Activated T-helper 1 cell treated with anti-CD3 and anti-CD28 coated beads, Interleukin-2, amount 50 U/mL, for 16 hours (primary cell): ENCODE measurements at places on chromosomes 7 and 10.
A peak's percentile ranks its signal among the peaks of the same experiment; 100 is the strongest.

GRCh38 chr10:88088441-88089340 is 225.3 kb downstream of the PTEN start:
- no peak for DNase-seq

- no peak for DNase-seq
Observed at GRCh38 chr7:155752756-155753445, 59.4 kb downstream of the SHH start.

GRCh38 chr7:117808910-117809705 is 64.1 kb downstream of the CTTNBP2 start:
- DNase-seq, result no peak

- no peak for DNase-seq
Observed at GRCh38 chr10:48330269-48330668, 23.8 kb downstream of the MAPK8 start.

DNA sequence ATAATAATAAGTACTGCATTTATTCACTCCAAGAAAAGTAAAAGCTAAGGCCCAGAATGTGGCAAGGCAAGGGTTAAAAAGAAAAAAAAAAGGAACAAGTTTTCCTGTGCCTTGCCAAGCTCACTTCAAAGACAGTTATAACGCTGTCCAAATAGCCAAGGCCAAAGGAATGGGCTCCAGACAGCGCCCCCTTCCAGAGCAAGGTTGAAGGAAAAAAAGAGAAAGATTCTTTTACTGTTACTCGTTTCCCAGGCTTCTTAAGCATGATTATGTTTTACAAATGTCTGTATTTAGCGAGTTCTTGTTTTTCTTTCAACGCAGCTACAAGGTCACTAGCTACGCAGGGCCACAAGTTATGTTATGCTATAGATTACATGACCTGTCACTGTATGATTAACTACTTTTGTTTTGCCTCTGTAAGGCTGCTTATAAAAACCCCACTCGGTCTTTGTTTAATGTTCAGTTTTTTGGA is 9.1 kb upstream of the EIF4H start:
- DNase-seq, result no peak

DNA sequence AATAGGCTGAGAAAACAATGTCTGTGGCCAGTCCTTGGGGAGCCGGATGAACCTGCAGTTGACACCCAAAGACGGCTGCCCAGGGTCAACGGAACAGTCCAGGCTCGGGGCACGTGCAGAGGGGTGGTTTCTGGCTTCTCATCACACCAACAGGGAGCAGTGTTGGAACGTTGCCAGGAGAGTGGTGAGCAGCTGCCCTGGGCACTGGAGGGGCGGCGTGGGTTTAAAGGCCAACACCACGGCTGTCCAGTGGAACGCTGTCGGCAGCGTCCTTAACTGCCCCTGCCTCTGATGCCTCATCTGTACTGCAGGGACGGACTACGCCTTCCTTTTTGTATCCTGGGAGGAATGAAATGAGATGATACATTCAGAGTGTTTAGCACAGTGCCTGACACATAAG is 19.8 kb downstream of the JCAD start:
- no peak for DNase-seq

GRCh38 chr10:113965683-113966082 is 78.0 kb upstream of the ADRB1 start:
- no peak for DNase-seq

DNA sequence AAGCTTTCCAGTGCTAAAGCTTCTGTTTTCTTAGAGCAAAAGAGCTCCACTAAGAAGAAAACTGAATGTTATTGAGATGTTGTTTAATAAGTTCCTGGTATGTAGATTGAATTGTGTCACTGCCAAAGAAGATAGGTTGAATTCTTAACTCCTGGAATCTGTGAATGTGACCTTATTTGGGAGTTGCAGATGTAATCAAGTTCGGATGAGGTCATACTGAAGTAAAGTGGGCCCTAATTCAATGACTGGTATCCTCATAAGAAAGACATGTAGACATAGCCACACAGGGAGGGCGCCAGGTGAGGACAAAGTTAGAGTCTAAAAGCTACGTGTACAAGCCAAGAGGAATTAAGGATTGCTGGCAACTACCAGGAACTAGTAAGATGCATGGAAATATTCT is 732.1 kb upstream of the C7orf33 start:
- no peak for DNase-seq

DNA sequence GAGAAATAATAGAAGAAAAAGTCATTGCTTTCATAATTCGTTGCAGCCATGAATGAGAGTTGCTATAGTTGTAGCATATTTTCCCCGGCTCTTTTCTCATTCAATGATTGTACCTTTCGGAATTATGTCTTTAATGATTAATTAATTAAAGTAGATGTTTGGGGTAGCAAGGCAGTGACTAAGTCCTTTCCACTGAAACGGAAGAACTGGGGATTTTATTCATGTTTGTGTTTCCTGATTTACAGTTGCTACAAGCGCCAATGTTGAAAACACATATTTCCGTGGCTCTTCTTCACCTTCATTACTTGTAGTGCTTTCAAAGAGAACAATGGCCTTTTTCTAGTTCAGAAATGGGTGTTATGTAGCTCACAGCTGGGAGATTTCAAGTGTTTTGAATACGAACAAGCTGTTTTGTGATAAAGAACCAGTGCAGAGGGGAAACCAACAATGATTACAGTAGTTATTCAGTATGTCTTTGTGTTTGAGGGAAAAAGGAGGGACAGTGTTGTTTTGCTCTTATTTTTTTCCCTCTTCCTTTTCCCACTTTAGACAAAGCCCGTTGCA is 153.5 kb downstream of the NSUN6 start:
- no peak for DNase-seq

DNA sequence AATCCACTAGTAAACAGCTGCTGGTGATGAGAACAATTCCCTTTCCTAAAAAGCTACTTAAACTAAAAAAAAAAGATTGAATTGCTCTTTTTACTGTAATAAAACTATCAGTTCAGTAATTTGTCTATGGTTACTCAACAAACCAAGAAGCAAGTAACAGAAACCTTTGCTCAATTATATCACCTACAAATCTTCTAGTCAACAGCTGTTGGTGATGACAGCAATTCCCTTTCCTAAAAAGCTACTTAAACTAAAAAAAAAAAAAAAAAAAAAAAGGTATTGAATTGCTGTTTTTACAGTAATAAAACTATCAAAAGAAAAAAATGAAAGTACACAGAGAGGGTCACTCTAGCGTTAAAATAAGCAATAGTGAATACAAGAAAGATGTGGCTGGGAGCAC is 158.1 kb downstream of the CTNNA3 start:
- DNase-seq, result no peak

DNA sequence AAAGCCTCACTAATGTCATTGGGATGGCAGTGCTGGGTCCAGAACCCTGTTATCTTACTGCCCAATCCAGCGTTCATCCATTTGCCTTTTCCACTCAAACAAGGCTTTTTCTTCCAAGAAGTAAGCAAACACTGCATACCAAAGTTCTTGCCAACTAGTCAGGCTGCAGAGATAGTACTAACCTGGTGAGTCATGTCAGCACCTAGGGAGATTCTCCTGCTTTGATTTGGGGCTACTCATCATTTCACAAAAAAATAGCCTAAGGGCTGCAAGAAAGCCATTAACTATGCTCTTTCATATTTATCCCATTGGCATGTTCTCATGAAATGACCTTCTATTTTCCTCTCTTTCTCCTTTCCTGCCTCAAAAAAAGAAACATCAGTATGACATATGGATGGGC is 142.6 kb downstream of the TWIST1 start:
- DNase-seq, result no peak

DNA sequence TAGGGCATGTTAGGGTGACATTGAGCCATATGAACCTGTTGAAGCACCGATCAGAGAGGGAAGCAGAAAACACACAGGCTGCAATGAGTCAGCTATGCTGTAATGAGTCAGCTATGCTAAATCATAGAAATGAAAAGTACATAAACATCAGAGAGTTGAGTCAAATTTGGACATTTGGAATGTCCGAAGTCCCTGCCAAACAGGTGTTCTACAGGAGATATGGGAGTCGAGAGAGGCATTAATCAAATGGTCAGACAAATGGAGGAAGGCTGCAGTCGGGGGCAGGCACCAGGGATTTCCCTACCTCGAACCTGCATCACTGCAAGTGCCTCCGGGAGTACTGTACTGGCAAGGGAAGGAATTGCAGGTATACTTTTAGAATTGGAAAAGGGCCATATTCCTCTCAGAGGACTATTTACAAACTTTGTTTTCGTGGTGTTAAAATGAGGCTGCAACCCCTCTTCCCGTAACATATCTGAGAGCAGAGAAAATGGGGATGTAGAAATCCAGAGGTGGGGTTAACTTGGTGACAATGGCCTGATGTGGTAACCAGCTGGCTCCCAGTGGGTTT is 8.8 kb upstream of the ZC3HAV1 start:
- no peak for DNase-seq

GRCh38 chr10:30490289-30491000 is 56.5 kb downstream of the MAP3K8 start:
- DNase-seq, result no peak

DNA sequence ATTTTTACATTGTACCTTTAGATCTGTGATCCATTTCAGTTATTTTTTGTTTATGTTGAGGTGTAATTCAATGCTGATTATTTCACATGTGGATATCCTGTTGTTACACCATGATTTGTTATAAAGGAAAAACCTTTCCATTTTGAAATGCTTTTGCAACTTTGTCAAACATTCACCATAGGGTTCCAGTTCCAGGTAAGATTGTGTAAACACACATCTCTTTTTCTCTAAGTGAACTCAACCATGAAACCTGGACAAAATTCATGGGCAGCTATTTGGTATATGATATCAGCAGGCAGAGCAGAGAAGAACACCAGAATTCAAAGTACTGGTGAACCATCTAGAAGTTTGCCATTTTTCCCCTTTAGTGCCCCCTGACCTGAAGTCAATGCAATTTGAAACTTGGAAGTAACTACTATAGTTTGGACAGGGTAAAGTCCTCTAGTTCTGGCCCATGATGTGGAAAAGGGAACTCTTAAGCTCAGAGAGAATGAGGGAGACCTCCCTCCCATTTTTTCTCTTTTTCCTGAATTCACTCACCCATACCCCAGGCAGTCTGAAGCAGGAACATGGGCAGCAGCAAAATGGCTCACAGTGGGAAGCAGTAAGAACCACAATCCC is 446.1 kb downstream of the ATRNL1 start:
- no peak for DNase-seq

DNA sequence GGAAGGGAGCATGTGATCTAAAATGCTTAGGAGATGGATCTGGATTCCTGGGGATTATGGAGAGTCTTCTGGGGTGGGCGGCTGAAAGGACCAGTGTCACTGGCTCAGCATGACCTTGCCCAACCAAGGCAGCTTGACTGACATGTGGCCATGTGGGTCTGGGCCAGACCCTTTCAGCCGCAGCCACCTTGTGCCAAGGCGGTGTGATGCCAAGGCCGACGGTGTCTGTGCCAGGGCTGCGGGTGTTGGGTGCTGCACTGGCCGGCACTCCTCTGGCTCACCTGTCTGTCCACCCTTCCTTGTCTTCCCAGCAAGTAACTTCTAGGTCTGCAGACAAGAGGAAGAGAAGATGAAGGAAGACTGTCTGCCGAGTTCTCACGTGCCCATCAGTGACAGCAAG is 8.8 kb downstream of the DEPP1 start:
- DNase-seq, result no peak

DNA sequence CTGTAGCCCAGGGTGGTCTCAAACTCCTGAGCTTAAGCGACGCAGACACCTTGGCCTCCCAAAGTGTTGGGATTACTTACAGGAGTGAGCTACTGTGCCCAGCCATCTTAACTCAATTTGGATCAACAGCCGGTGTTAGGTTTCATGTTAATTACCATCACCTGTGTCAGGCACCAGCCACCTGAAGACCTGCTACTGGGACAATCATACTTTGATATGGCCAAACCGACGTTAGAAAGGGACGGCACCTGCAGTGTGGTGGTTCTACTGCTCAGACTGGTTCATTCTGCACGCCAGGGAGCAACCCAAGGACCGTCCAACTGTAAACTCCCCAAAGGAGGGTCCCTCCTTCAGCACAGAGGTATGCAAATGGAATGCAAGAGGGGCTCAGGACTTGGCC is 74.2 kb upstream of the CYTH3 start:
- no peak for DNase-seq

GRCh38 chr7:5528815-5529442 is 105.3 kb upstream of the TNRC18 start:
- DNase-seq, result no peak

- no peak for DNase-seq
Observed at GRCh38 chr7:71019706-71020105, 112.2 kb upstream of the GALNT17 start.

- peak; percentile 42 for DNase-seq
Observed at GRCh38 chr7:101542527-101543241, 86.4 kb downstream of the MYL10 start.

DNA sequence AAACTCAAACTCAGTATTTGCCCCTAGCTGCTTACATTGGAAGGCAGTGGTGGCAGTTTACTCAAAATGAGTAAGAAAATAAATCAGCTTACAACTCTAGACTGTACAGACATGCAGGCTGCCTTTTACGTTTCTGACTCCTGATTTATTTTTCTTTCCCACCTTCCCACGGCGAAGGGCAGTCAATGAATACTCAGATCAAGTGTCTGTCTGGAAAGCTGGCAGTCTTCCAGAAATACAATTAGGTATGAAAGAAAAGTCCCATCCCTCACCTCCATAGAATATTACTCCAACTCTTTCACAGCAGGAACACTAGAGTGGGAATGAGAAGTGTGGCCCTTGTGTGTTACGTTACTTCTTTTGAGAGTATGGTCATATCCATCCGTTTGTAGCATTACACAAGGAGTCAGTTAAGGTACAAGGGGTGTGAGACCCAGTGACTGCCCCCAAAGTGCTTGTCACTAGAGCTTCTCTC is 1.3 kb upstream of the PAPSS2 start:
- DNase-seq, result no peak

DNA sequence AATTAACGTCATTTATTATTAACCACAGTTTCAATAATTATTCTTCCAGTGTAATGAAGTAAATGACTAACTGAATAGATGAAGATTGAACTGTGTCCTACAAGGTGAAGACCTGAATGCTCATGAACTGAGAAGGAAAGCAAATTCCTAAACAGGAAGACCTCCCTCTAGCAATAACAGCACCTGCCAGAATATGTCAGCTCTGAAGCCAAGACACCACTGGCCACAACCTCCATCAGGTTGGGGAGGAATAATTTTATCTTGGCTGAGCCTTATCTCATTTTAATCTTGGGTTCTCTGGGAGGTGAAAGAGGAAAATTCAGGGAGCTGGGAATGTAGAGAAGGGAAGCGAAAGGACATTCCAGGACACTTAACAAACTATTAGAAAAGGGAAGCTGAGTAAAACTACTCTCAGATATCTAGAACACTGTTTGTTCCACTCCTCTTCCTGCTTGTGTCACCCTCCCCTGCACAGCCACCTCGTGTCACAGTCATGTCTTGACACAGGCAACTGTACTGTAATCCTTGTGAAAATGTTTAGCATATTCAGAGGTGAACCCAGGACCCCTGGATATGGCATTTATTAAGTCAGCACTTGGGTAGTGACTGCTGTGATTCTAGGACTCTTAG is 4.6 kb upstream of the SLC13A1 start:
- DNase-seq, result no peak

- DNase-seq, result no peak
Observed at GRCh38 chr7:123823898-123824753, 20.8 kb upstream of the HYAL4 start.

GRCh38 chr7:36182854-36183604 is 30.0 kb downstream of the EEPD1 start:
- DNase-seq, result no peak
